Brain (organoid and tissue), 16 donors: ENCODE measurements at places on chromosomes 7 and 10.

DNA sequence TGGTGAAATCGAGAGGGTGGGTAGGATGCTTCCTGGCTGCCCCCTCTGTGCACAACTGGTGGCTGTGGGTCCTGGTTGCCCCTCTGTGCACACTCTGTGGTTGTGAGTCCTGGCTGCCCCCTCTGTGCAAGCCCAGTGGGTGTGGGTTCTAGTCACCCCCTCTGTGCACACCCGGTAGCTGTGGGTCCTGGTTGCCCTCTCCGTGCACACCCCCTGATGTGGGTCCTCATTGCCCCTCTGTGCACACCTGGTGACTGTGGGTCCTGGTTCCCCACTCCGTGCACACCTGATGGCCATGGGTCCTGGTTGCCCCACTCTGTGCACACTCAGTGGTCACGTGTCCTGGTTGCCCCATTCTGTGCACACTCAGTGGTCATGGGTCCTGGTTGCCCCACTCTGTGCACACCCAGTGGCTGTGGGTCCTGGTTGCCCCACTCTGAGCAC, 20.3 kb upstream of the RET start:
- no peak for DNase-seq

DNA sequence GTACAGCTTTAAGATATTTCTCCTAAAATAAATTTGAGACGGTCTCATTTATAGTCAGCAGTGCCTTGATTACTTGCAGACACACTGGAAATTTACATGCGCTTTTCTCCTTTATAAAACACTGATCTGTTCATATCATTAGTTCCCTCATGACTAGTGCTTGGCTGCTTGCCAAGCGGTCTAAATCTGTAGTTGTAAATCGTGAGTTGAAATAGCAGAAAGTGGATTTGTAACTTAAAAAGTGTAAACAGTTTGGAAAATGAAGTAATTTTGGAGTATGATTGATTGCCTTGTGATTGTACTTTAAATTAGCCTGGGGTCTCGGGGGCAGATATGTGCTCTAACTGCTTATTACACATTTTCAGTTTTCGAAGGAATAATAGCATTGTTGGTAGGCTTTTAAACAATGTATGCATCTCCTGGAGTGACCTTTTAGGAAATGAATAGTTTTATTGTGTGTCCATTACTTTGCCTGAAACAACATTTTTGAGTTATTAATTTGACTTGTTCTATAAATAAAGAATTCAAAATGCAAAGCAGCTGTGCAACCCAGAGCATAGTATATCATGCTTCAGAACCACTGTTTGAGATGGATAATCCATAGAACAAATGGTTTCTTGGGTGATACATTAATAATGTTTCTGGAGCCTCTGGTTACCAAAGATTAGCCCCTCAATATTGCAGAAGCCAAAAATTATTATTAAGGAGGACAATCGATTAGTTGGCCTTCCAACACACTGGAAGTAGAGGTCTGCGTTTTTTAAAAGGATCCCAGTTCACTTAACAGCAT, 73.3 kb downstream of the ARID5B start:
- DNase-seq: peak; percentile 88

DNA sequence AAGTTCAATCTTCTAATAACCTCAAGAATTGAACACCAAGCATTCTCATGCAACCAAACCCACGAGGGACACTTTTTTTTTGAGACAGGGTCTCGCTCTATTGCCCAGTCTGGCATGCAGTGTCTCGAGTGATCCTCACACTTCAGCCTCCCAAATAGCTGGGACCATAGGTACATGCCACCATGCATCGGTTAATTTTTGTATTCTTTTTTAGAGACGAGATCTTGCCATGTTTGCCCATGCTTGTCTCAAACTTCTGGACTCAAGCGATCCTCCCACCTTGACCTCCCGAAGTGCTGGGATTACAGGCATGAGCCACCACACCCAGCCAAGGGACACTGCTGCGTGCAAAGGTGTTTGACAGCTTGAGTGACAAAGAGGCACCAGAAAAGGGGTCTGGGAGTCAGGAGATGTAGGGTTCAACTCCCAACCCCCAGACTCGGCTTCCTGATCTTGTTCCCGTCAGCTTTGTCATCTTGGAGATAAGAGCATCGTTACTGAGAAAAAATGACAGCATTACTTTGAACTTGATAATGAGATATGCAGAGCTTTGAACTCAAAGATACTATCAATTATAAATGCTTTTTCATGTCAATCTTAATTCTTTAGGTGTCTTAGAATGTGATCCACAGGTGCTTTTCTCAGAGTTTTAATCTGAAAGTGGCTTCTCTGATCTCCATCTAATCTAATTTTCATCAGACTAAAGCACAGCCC, 1.6 kb upstream of the CYTH3 start:
- DNase-seq: no peak

GRCh38 chr10:12705943-12706342, 295.6 kb downstream of the CCDC3 start:
- no peak for DNase-seq

GRCh38 chr7:98189559-98189958, 21.7 kb upstream of the BHLHA15 start:
- DNase-seq: no peak

DNA sequence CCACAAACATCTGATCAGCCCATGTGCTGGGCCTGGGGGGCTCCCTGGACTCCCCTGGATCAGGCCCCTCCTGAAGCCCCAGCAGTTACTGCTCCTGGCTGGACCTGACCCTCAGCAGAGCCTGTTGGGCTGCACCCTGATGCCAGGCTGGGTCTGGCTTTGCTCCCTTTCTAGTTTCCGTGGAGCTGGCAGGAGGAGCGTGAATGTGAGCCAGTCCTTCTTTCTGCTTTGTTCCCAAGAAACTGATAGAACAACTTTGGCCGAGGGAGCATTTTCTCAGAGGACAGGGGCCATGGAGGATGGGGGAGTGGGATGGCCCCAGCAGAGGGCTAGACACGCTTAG, 128.2 kb downstream of the NEURL1 start:
- DNase-seq: peak; percentile 56

- no peak for DNase-seq
These were observed 360.1 kb downstream of the TNS3 start for GRCh38 chr7:47221826-47222225.

GRCh38 chr10:70475661-70476060, 2.9 kb upstream of the PALD1 start:
- DNase-seq: no peak

- DNase-seq: no peak
These were observed 901.8 kb upstream of the ZWINT start for GRCh38 chr10:57262892-57263291.

DNA sequence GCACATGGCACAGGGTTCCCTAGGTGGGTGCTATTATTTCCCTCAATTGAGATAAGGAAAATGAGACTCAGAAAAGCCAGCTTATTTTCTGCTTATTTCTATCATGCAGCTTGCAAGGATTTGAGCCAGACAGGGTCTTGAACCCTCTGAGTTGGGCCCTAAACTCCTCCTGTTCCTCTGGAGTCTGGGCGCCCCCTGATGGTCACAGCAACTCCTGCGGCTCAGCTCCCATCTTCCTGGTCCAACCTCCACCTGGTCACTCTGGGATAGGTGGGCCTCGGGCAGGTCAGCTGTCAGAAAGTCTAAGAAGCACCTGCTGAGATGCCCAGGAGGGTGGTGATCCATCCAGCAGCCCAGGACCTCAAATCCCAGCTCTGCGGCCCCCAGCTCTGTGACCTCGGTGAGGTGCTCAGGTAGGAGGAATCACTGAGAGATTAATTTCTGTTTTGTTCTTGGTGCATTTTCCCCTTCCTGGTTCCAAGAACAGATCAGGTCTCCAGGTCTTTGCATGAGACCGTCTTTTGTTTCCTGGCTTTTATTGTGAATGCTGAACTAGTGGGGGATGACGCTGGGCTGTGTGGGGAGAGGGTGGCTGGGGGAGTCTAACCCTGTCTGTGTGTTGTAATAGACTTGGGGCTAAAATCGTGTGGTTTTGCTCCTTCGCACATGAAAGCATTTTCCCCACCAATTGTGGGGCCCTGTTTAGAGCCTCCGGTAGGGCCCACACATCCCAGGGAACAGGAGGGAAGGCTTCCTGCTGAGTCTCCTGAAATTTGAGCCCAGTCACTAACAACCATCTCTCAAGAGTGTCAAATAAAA, 32.8 kb downstream of the TMEM130 start:
- peak; percentile 83 for DNase-seq

DNA sequence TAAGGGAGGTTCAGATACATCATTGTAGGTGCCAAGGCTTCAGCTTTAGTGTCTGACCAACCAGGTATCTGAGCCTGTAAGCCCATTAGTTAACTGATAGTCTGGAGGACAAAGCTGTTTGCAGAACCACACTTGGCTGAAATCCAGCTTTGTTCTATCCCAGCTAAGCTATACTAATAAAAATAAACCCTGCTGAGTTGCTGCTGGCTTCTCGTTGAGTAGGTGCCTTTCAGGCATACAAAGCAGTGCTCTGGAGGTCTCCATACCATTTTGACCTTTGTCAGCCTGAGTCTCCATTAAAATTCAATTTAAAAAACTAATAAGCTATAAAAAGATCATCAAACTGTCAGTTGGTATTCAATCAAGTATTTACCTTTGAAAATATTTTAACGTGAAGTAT, 22.0 kb downstream of the CDCA7L start:
- peak; percentile 43 for DNase-seq

GRCh38 chr10:22550732-22551131, 163.6 kb downstream of the PIP4K2A start:
- DNase-seq: no peak

DNA sequence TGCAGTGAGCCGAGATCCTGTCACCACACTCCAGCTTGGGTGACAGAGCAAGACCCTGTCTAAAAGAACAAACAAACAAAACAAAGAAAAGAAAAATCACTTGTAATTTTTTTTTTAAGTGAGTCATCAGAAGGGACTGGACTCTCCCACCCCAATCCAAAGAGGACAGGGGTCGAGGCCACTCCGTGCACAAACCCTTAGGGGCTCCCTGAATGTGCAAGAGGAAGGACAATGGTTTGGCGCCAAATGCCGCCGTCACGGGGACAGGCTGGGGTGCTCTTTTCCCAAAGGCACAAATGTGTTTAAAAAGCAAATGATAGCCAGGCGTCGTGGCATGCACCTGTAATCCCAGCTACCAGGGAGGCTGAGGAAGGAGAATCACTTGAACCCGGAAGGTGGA, 23.8 kb downstream of the RCC1L start:
- no peak for DNase-seq

DNA sequence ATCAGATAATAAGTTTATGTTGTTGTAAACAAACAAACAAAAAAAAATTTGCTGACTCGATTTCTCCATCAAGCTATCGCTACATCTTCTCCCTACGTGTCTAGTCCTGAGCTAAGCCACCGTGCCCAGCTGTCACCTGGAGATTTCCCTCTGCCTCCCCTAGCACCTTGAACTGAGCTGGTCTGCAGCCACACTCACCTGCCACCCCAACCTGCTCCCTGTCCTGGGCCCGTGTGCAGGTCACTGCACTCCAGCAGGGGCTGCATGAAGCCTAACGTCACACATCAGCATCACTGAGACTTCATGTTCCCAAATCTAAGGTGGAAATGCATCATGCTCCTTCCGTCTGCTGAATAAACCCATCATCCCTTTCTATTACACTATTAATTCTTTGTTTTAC, 44.4 kb downstream of the TEX36 start:
- DNase-seq: no peak

GRCh38 chr7:28411876-28412662, at the start of gene CREB5:
TSS of gene CREB5 (plus strand) at chr7:28412518. CDS start at chr7:28412915, 397 bp downstream.
- peak; percentile 80 for DNase-seq

DNA sequence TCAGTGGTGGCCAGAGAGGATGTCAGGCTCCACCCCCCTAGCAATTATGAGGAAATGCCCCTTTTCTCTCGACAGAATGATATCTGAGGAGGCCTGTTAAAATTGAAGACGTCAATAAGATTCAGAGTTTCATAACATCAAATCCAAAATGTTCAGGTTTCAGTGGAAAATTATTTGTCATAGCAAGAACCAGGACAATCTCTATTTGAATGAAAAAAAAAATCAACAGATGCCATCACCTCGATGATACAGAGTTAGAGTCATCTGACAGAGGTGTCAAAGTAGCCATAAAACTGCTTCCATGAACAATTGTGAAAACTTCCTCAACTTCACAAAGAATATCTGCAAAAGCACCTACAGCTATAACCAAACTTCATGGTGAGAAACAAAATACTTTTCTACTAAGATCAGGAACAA, 7.7 kb downstream of the TMEM273 start:
- DNase-seq: no peak

DNA sequence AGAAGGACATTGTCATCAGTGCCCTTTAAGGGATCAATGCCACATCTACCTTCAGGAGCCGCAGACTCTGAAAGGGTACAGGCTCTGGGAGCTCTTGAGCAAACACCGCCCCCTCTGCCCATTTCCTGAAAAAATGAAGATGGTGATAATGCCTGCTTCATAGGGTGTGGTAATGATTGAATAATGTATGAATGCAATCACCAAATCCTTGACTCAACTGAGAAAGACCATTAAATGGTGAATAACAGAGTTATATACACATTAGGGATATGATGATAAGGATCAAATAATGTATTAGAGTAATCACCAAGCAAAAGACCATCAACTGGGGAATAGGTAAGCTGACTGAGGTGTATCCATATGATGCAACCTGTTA, 1.5 kb downstream of the FAM170B start:
- no peak for DNase-seq

DNA sequence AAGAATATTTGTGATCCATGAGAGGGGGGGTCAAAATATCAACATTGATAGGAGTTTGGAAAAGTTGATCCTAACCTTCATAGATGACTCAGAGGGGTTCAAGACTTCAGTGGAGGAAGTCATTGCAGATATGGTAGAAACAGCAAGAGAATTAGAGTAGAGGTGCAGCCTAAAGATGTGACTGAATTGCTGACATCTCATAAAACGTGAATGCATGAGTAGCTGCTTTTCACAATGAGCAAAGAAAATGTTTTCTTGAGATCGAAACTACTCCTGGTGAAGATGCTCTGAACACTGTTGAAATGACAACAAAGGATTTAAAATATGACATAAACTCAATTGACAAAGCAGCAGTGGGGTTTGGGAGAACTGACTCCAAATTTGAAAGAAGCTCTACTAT, 700.7 kb upstream of the FZD8 start:
- no peak for DNase-seq

GRCh38 chr7:5557920-5558401, 134.3 kb upstream of the TNRC18 start:
- DNase-seq: no peak

DNA sequence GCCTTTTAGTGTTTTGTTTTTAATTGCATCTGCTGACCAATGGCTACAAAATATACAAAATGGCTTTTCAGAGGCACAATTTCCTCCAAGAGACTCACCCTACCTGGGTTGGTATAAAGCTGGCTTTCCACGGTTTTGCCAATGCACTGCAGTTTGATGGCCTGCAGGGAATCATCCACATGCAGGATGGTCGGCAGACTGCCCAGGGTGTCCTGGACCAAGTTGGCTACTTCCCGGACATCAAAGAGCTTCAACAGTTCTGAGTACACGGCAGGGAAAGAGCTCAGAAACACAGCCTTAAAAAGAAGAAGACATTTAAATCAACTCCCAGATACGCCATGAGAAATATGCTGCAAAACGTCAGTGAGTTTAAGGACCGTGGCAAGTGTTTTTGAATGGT, 301.0 kb upstream of the IMMP2L start:
- DNase-seq: no peak

- no peak for DNase-seq
These were observed 55.7 kb downstream of the CCDC3 start for GRCh38 chr10:12945690-12946359.
